ENCODE measurements at places on chromosomes 6 and 20.

DNA sequence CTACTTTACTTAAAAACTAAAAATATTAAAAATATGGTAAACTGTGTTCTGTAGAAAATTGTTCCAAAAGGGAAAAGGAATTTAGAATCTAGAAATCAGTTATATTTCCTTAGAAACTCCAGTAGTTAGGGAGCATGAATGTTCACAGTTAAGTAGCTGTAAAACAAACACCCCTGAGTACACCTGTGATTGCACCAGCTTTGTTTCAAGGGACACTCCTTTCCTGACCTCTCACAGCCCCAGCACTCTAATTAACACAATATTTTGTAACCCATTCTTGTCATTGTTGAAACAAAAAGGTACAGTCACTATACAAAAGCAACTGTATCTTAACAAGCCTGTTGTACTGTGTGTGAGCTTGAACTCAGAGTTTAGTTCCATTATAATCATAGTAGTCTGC lies 72.3 kb downstream of the NCOA7 start:
- DNase-seq, result no peak

GRCh38 chr6:42141603-42142117 lies 760 bp downstream of the C6orf132 start:
- no peak for DNase-seq

- DNase-seq, result no peak
Measured at GRCh38 chr20:45154183-45154582, 20.5 kb upstream of the PI3 start.

DNA sequence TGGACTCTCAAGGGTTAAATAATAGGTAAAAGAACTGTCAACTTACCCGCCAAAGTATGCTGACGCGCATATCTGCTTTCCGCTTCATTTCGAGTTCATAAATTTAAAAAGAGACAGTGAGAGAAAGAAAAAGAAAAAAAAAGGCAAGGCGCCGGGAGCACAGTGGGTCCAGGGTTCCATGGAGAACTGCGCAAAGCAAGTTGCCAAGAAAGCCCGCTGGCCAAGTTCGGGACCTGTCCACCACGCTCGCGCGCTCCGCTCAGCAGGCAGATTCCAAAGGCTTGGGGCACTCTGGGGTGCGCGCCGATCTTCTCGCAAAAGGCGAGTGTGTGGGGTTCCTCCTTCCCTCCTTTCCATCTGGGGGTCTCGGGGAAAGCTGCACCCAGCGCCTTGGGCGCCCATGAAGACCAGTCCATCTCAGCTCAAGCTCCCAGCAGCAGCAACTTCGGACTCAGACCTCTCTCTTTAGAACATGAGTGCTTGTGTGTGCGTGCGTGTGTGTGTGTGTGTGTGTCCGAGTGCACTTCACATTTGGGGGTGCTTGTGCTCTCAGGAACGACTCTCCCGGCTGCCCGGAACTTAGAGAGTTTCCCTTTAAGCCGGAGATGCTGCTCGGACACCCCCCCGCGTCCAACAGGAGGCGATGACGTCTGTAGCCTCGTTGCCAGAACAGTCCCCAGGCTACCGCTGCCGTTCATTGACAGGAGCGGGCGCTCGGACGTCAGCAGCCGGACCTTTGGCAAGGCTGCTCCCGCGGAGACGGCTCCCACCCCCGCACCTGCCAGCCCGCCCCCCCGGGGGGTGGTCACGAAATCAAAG lies 180.0 kb downstream of the TBXT start:
- no peak for DNase-seq

- no peak for DNase-seq
Measured at GRCh38 chr6:129786548-129786947, 74.6 kb downstream of the TMEM244 start.

DNA sequence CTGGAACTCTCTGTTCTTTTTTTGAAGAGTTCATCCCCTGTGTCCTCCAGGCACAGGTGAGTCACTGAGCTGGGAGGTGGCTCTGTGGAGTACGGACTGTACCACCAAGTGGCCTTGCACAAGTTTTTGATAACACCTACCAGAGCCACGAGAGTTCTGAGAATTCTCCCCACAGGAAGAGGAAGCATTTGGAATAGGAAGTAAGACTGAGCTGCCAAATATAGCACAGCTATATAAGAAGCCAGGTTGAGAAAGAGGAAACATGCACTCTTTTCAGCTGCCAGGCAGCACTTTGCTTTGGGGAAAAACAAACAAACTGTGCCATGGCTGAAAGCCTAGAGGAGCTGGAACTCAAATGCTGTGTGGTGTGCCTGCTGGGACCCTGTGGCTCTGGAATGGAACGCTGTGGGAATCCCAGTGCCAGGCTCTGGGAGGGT lies 70.8 kb upstream of the RIPOR2 start:
- no peak for DNase-seq

DNA sequence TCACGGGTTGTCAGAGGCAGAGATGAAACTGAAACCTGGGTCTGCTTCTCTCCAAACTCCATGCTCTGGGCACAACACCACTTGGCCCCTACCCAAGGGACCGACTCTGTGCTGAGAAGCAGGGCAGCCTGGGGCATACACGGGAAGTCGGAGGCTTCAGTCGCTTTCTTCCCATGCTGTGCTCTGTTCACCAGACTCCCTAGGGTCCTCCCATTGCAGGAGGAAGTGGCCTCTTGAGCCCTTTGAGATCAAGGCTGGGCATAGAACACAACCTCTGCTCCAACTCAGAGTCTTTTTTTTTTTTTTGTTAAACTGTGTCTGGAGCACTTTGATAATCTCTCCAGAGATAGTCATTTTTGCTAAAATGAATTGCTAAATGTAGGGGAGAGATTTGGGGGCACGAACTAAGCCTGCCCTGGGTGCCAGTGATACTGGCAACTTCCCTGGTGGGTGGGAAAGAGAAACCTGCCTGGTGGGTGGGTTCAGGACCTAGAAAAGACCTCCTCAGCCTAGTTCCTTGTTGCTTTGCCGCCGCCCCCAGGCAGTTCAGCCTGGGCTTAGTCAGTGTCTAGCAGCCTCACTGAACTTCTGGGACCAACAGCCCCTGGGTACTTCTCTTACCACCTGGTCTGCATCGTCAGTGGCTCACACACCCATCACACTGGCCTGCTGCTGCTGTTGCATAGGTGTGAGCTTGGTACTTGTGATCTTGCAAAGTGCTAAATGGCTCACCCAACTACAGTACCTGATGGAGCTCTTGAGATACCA lies 62.0 kb downstream of the PPP1R14C start:
- DNase-seq, result no peak

DNA sequence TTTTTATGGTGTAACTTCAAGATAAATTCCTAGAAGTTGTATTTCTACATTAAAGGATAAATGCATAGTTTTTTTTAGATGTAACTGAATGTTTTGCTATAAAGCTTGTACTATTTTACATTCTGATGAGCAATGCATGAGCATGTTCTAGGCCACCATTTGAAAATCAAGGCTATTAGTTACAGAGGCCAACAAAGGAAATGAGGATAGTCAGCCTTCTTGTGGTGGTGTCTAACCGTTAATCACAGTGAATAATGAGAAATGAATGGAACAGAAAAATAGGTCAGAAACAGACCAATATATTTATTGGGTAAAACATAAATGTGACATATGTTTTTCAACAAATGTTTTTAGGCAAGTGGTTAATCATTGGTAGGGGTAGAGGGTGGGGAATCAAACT lies 37.6 kb upstream of the L3MBTL3 start:
- DNase-seq, result no peak

- no peak for DNase-seq
Measured at GRCh38 chr6:47268572-47269187, 41.0 kb downstream of the TNFRSF21 start.

- no peak for DNase-seq
Measured at GRCh38 chr6:132750455-132751248, 7.1 kb downstream of the VNN2 start.

GRCh38 chr20:50003253-50003656 lies 20.5 kb downstream of the SNAI1 start:
- DNase-seq, result no peak

DNA sequence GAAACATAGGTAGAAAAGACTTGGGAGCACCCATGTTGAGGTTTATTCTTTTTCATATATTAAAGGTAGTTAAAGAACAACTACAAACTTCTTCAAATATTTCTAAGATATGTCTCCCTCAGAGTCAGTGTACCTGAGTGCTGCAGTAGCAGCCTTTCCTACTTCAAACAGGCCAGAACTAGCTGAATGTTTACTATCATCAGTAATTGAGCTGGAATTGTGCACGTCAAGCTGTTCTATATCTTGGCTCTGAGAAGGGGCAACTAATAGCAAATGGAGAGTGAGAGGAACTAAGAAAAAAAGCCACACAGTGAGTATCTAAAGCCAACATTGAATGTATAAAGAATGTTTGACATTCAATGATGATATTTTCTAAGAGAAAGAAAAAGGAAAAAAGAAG lies 21.7 kb downstream of the MTCL3 start:
- no peak for DNase-seq

GRCh38 chr6:30042476-30042875 lies 18.6 kb upstream of the POLR1H start:
- DNase-seq, result no peak

DNA sequence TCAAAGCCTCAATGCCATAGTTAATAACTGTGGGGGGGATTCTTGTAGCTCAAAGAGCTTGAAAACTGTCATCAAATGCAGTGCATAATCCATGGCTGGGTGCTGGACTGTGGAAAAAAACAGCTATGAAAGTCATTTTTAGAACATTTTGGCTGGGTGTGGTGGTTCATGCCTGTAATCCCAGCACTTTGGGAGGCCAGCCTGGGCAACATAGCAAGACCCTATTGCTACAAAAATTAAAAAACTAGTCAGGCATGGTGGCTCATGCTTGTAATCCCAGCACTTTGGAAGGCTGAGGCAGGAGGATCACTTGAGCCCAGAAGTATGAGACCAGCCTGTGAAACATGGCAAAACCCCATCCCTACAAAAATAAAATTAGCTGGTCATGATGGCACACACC lies 12.2 kb downstream of the TCFL5 start:
- no peak for DNase-seq

DNA sequence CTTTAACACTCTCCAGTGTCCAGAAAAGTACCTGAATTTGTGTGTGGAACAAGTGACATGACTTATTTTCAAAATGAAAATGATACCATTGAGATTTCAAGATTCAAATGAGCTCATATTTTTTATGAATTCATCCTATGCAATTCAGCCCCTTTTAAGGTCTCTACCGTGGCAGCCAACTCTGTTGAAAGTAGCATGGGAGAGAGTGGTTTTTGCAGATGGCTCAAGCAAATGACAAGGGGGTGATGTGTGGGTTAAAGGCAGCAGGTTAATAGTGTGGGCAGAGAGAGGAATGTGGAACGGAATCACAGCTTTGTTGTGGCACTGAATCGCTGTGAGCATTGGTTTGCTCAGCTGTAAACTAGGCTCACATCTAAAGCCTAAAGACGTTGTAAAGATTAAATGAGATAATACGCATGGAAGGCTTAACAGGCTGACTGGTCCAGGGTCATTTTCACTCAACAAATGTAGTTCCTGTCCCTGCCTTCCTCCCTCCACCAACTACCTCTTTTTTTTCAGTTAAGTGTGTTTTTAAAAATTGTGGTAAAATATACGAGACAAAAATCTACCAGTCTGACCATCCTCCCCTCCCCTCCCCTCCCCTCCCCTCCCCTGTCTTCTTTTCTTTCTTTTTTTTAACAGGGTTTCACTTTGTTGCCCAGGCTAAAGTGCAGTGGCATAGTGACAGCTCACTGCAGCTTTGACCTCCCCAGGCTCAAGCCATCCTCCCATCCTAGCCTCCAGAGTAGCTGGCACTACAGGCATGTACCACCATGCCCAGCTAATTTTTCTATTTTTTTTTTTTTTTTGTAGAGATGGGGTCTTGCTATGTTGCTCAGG lies 114.7 kb upstream of the ZNF217 start:
- no peak for DNase-seq

- DNase-seq, result no peak
Measured at GRCh38 chr6:148649454-148649963, 97.3 kb upstream of the UST start.

DNA sequence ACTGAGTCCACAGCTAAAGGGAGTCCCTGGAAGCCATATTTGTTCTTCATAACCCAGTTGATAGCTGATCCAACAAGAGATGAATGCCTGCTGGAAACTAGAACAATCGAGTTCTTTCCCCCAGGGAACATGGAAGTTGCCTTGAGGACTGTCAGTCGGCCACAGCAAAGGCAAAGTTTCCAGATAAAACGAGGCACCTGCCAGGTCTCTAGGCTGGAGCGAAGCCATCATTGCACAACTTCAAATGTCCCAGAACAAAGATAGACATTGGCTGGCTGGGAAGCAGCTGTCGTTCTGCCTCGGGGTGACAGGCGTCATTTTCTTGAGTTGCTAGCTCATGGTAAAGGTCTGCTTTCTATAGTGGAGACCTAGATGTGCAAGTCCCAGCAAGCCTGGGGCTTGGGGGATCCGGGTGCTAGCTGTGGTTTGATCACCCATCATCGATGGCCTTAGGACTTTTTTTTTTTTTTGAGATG lies 184.4 kb upstream of the ZNF217 start:
- no peak for DNase-seq

- no peak for DNase-seq
Measured at GRCh38 chr6:165573671-165574070, 89.4 kb downstream of the PDE10A start.

DNA sequence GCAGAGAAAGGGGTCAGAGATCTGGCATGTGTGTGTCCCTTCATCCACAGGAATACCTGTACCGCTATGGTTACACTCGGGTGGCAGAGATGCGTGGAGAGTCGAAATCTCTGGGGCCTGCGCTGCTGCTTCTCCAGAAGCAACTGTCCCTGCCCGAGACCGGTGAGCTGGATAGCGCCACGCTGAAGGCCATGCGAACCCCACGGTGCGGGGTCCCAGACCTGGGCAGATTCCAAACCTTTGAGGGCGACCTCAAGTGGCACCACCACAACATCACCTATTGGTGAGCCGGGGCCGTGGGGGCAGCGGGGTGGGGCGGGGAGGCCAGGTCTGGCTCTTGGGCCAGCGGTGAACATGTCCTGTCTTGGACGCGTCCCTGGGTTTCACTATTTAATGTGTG lies 1.1 kb downstream of the MMP9 start:
- no peak for DNase-seq

DNA sequence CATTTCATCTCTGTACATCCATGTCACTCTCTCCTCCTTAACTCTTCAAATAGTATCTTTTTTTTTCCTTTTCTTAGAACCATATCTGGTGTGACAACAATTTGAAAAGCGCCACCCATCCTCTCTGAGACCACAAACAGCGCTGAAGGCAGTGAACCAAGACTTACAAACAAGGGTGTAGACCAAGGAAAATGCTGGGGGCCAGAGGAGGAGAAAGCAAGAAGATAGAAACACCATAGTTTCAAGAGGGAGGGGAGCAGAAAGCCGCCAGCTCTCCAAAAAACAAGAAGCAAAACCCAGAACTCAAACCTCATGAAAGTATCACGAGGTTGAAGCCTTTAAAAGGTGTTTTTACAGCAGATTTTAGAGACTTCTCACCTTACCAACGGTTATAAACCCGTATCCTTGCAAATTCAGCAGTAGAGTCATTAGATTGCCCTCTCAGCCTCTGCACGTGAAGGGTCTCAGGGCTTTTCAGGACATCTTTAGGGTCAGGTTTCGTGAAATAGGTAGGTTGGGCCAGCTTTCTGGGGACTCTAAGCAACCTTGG lies 13.3 kb upstream of the RIPOR2 start:
- DNase-seq, result no peak

DNA sequence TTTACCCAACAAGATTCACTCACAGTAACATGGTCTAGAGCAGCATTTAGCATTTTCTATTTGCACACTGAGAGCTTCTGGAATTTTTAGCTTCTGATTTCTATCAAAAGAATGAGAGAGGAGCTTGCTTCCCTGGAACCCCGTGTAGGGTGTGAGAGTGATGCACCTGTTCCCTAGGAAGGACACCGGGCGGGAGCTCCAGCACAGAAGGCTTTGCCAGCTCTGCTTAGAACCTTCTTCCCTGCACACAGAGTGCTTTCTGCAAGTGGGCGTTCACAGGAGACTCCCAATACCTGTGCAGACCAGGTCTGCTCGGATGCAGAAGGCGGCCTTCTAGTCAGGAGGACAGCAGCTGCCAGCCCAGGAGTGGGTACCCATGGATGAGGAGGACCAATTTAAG lies 217.3 kb downstream of the TBXT start:
- no peak for DNase-seq

Data from hematopoietic multipotent progenitor cell treated with erythropoietin and hydrocortisone succinate and interleukin-3 and kit ligand, for 17 days (in vitro differentiated cells).